ENCODE measurements at places on chromosomes 1 and 21.
A peak's percentile ranks its signal among the peaks of the same experiment; 100 is the strongest.

DNA sequence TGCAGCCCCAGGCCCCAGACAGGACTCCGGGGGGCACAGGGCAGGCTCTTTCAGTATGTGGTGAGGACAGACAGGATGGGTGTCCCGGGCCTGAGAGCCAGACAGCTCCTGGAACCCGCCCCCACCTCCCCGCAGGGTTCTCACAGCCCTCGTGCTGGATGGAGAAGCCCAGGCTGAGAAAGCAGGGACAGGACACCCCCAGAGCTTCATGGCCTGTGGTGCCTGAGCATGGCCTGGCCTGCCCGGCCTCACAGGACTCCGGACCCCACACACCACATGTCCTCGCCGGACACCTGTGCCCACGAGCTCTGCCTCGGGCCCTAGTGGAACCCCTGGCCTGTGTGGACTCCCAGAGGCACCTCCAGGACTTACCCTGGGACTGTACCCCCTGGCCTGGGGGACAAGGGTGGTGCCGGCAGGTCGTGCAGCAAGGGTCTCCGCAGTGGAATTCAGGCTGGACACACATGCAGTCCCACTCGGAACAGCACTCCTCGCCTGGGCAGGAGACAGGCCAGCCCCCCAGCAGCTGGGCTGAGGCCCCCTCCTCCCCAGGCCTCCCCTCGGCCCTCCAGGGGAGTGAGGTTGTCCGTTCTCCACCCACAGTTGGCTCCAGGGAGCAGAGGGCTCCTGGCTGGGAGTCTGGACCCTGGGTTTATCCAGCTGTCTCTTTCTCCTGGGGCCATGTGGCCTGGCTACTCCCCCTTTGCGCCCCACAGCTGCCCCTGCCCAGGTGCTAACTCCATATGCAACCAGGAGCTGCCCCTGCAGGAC lies 1.2 kb downstream of the TNFRSF18 start:
- DNase-seq, result no peak

GRCh38 chr1:180154325-180155181 lies at the start of gene QSOX1:
QSOX1 (plus strand) TSS chr1:180154869; CDS start chr1:180154908, 39 bp downstream.
- DNase-seq, result no peak

DNA sequence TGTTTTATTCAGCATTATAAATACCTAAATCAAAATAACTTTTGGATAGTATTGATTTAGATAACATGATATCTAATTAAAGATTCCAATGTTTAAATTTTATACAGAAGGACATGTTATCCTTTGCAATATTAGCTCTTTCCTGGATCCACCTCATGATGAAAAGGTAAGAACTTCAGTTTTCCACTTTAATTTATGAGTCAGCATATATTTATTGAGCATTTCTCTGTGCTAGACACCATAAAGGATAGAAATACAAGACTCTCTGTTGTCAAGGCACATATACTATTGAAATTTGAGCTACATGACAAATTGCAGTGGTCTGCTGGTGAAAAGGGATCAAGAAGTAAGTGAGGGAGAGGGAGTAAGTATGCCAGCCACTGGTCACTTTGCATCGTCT lies 68.1 kb upstream of the EXO1 start:
- DNase-seq, result no peak

DNA sequence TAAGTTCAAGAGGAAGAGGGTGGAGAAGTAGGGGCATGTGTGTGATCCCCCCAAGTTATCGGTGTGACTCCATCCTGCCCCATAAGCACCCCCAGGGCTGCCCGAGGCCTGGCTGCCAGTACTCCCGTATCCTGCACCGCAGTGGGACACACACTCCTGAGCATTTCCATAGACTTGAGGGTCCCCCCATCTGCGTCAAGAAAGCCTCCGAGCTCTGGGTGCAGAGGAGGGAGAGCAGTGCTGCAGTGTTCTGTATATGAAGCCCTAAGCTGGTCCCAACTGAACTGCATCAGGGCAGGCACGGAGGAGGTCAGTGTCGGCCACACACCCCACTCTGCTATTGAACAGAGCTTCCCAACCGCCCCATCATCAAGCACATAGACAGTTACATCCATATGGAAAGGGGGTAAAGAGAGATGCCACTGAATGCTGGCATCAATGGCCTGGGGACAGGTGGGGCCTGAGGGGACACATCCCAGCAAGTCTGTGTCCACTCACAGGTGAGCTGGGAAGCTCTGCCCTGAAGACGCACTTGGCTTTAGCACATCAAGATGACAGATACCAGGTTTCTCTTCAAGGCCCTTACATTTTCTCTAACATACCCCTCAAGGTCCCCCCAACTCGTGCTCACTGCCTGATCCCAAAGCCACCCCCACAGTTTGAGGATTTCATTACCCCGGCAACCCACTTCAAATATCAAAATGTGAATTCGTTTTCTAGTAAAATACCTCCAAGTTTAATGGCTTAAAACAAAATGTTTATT lies 64.3 kb downstream of the EVA1C start:
- DNase-seq, result no peak

- DNase-seq, result peak; percentile 15
Observed at GRCh38 chr1:30191154-30191702, 532.2 kb downstream of the MATN1 start.

GRCh38 chr21:43015906-43016540 lies 41.7 kb downstream of the PKNOX1 start:
- DNase-seq, result no peak

- DNase-seq, result no peak
Observed at GRCh38 chr1:75720820-75721219, 3.7 kb upstream of the ACADM start.

- no peak for DNase-seq
Observed at GRCh38 chr1:101282314-101283038, 45.7 kb downstream of the S1PR1 start.

DNA sequence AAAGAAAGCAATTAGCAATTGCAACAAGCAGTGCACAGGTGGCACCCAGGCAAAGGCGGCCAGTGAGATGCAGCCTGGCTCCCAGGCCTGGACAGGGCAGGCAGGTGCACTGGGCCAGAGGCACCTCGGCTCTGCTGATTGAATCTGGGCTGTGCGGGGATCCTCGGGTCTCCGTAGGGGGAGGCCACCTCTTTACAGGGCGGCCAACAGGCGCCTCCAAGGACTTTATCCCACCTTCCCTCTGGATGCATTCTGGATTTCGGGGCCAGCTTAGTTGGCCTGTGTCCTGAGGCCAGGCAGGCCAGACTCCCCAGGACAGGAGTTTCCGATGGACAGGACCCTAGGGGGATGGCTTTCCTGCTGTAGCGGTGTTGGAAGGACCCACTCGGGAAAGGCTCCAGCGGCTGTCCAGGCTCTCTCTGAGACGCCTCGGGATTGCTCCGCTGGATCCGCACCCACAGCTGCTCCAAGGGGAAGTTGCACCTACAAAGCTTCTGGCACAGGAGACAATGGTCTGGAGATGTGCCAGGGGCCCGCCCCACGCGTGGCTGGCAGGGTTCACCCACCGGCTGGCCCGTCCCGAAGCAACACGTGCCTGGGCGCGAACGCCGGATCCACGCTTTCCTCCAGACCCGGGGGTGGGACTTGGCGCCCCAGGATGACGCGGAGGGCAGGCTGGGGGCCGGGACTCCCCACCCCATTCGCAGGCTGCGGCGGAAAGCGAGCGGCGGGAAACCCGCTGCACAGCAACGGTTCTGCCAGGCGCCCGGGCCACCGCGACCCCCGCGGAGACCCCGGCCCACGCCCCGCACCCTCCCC lies 810 bp downstream of the SLC19A1 start:
- no peak for DNase-seq

DNA sequence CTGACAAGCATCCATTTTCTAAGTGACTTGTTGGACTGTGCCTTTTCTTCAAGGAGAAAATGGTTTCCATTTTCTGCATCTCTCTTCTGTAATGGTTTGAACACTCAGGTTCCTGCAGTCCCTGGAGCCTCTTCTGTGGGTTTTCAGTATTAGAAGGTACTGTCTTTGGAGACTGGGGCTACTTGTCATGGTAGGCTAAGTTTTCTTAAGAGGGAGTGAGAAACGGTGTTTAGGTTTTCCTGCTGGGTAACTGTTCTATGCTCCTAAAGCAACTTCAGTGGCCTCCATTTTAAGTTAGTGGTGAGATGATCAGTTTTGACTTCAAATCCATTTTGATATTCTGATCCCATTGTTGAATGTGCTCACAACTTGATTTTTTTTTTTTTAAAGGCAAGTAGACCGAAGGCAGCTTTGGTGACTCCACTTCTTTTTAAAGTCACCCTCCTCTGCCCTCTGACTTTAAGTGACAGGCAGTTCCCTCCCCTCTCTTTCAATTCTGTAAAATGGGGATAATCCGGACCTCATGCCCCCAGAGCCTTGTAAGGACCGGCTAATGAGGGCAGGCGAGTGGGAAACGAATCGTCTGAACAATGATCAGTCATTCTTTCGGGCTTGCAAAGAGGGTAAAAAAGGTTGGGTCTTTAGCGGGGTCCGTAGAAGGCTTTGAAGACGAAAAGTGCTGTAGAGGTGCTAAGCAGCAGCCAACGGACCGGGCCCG lies 1.0 kb upstream of the ARID1A start:
- DNase-seq, result no peak

DNA sequence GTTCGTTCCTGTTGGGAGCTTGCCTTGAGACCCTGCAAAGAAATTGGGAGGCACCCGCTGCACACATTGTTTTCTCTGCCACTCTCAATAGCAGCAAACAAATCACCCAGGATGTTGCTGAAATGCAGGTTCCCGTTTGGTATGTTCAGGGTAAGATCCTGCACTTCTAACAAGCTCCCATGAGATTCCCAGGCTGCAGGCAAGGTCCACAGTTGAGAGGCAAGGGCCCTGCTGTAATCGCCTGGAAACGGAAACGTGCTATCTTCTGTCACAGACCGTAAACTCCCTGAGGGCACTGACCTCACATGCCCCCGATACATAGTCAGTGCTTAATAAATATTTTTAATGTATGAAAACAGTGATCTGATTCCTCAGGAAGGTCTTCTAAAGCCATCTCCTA lies 37.8 kb downstream of the XCL1 start:
- no peak for DNase-seq

DNA sequence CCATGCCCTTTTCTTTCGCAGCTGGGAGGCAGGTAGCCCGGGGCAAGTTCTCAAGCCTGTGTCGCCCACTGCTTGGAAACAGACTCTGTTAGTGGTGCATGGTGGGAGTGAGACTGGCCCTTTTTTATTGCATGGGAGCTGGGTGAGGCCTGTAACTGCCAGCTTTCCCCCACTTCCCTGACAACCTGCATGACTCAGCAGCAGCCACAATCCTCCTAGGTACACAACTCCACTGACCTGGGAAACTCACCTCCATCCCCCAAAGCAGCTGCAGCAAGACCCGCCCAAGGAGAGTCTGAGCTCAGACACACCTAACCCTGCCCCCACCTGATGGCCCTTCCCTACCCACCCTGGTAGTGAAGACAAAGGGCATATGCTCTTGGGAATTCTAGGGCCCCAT lies 25.8 kb downstream of the PIGP start:
- no peak for DNase-seq

- DNase-seq, result no peak
Observed at GRCh38 chr21:26457817-26458216, 115.3 kb downstream of the CYYR1 start.

DNA sequence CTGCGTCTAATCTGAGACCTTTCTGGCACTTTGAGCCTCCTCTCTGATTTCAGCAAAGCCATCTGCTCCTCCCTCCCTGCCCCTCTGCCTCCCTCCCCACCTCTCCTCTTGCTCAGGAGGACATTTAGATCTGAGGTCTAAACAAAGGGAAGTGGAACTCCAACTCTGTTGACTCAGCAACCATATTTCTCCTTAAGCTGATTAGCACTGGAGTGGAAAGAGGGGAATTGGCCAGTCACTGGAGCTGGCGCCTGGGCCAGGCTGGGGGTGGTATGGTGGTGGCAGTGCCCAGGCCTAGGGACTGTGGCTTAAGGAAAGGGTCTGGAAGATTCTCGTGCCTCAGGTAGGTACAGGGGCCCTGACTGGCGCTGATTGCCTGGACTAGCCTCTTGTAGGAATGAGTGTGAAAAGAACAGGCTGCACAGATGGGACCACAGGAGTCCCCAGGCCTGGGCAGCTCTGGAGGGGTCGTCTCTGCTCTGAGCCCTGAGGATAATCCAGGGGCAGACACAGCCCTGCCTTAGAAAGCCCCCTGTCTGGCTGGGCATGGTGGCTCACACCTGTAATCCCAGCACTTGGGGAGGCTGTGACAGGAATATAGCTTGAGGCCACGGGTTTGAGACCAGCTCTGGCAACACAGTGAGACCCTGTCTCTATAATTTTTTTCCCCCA lies 11.9 kb downstream of the SH2D2A start:
- no peak for DNase-seq

- no peak for DNase-seq
Observed at GRCh38 chr1:39800471-39800835, 11.8 kb upstream of the BMP8B start.

DNA sequence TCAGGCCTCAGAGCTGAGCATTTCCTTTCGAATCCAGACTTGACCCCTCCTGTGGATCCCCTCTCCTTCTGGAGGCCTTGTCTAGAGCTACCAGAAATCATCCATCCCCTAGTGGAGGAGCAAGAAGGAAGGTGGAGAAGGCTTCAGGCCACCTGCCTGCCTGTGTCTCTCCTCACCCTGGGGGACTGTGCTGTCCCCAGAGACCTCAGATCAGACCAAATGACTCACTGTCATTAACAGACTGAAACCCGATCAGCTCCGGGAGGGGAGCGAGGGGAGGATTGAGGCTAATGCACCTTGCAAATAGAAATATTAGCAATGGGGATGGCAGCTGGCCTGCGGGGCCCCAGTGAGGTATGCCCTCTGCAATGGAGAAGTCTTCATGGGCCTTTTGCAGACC lies 2.1 kb downstream of the MYBPH start:
- DNase-seq, result no peak

DNA sequence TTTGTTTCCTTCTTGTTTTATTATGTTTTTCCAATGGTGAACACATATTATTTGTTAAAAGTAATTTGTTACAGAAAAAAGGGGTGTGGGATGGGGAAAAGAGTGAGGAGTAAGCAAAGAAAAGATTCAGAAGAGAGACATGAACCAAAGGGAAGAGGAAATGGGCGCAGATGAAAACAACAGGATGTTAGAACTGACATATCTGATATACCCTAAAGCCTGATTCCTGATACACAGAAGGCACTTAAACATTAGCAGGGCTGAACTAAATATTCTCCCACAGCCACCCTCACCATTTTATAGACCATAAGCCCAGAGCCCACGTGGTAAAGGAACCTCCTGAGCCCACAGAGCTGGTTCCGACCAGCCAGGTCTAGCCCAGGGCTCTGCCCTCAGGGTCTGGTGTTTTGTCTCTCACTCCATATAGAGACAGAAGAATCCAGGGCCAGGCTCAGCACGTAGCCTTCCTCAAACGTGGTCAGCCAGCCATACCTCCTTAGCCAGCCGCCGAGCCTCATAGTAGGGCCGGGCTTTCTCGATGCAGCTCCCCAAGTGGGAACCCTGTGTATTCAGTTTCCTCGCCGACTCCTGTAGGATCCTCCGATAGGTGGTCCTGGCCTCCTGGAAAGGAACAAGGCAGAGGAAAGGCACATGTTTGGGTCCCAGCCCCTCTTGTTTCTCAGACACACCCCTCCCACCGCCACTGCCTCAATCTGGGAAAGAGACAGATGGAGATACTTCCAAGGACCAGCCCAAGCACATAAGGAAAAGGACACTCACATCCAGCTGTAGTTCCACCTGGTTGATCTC lies 9.5 kb downstream of the SH3BP5L start:
- DNase-seq, result no peak

- DNase-seq, result no peak
Observed at GRCh38 chr1:28197682-28198415, 21.4 kb upstream of the PTAFR start.

Measured in non-pigmented ciliary epithelial cell (primary cell).